Hypothalamus (tissue), 51 donors: ENCODE measurements at places on chromosomes 7 and 10.

DNA sequence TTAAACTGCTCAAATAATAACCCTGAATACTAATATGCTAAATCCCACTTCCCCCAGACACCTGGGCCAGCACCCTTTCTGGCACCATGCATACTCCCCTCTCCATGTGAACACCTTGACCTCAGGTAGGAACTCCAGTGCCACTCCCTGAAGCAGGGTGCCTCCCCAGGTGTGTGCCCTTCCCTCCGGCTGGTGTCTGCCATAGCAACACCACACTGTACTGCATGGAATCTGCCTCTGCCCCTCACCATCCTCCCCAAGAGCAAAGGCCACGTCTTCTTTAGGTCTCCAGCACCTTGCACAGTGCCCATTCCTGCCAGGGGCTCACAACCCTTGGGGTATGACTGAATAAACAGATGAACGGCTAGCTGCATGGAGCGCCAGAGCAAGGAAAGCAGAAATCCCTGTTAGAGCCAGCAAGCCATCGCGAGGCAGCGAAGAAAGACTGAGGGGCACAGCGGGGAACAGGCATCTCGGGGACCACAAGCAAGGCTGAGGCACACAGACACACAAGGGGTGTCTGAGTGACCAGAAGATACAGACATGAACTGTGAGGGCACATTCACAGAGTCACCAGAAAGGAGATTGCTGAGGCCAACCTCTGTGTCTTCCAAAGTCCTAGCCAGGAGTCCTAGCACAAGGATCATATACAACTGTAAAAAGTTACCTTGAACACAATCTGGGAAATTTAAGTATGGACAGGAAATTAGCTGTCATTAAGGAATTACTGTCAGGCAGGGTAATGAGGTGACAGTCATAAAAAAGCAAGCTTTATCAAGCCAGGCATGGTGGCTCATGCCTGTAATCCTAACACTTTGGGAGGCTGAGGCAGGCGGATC lies 25.7 kb downstream of the COBL start:
- no peak for DNase-seq

- no peak for DNase-seq
These were observed 880 bp upstream of the MGAM2 start for GRCh38 chr7:142110638-142111037.

DNA sequence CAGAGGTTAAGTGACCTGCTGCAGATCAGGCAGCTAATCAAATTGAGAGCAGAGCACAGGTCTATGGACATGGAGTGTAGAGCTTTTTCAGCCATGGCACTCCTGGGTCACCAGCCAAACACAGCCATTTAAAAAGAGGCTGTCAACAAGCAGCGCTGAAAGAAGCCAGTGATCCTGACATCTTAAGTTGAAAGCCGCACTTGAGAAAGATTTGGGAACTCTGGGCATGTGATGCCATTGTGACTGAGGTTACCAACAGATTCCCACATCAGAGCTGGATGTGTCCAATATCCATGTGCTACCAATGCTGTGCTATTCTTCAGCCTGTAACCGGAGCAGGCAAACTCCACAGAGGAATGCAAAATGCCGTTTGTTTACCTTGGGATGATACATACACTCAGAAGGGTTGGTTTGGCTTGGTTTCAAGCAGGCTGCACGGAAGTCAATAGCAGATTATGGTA lies 56.2 kb upstream of the ABLIM1 start:
- DNase-seq = no peak

- peak; percentile 15 for DNase-seq
These were observed 11.4 kb upstream of the FAS start for GRCh38 chr10:88979153-88979562.

GRCh38 chr7:68559518-68559917 lies 1038.8 kb upstream of the AUTS2 start:
- DNase-seq = no peak

GRCh38 chr7:135375908-135376699 lies 133.8 kb downstream of the CNOT4 start:
- no peak for DNase-seq

DNA sequence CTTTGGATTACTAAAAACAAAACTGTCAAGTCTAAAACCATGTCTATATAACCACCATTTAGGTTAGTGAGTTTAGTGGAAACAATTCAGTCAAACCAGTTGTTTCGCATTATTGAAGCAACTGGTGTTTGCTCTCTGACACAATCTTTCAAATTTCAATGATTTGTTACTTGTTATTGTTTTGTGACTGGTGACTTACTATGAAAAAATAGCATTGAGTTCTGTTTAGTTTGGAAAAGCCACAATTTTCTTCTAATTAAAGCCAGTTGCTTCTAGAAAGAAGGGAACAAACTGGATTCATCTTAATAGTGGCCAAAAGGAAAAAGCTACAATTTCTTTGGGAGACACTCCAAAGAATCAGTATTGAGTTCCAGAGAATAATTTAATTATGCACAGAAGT lies 30.4 kb downstream of the LAMB4 start:
- DNase-seq = no peak

DNA sequence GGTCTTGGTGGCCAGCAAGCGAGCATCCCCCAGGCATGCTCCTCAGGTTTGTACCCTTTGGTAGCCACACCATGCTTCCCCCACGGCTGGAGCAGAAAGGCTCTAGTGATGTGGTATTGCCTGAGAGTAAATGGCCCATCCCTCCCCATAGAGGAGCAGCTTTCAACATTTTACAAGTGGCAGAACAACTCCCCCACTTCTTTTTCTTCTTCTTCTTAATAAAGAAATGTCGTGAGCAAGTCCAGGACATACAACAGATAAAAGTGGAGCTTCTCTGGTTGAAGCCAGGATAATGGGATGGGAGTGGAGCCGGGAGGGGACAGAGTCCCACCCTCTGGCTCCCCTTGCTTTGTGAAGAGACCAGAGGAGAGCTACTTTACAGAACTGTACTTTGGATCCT lies 131.5 kb downstream of the ANLN start:
- DNase-seq = no peak

- no peak for DNase-seq
These were observed 346.6 kb upstream of the BMPER start for GRCh38 chr7:33558549-33559323.

- no peak for DNase-seq
These were observed 612.4 kb downstream of the ANKRD7 start for GRCh38 chr7:118836933-118837332.

DNA sequence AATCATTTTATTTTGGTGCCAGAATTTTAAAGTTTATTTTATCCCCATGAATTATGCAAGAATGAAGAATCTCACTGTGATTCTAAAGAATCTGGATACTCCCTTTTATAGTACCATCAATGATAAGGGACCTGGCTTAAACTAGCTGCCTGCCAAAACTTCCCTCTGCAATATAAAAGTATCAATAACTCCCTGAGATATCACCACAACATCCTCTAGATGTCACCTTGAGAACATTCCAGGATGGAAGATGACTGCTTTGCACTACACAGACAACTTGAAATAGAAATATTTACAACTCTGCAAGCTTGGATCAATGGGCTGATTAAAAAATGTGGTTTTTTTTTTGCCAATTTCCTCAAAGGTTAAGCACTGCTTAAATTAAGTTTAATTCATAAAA lies 142.1 kb downstream of the SLC25A13 start:
- DNase-seq = no peak

- DNase-seq = no peak
These were observed 80.0 kb downstream of the CELF2 start for GRCh38 chr10:11097686-11098085.

DNA sequence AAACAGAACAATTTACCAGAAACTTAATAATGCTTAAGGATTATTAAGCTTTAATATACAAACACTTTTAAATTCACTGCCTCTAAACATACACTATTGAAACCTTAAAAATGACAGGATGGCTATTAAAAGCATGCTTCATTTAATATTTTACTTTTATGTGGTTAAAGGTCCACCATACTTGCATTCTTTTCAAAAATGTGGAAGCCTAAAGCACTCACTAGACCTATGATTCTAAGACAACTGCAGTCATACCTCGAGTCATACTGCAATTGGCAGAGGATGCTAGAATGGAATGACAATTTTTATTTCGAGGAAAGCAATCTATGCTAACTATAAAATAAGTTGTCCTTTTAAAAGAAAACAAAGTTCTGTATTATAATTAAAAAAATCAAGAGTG lies 85.3 kb downstream of the PIP4K2A start:
- DNase-seq = no peak

DNA sequence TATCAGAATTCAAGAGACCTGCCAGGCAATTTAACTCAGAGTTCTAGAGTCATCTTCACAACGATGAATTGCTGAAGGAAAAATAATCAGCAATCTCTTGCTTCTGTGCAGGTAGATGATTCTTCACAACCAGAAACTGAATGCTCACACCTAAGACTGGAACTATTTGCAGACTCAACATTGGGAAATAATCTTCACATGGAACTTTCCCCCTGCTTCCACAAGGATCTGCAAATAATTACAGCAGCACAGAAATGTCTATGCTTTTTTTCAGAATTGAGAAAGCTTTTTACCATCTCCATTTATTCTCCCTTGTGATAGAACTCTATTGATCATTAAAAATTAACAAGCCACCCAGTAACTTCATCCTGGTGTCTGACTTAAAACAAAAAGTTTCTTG lies 282.8 kb downstream of the AHR start:
- DNase-seq = no peak

- DNase-seq = no peak
These were observed 21.0 kb downstream of the GRB10 start for GRCh38 chr7:50761713-50762112.

DNA sequence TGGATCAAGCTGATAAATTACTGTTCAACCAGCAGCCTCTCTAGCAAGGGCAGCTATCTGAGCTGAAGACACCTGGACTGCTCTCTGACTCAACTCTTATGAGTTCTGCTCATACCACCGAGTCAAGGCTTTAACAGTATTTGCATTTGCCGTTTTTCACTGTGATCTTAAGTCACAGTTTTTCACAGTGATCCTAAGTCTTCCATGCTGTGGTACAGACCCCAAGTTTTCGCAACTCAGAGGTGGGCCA lies 31.3 kb downstream of the PIP4K2A start:
- DNase-seq = no peak

DNA sequence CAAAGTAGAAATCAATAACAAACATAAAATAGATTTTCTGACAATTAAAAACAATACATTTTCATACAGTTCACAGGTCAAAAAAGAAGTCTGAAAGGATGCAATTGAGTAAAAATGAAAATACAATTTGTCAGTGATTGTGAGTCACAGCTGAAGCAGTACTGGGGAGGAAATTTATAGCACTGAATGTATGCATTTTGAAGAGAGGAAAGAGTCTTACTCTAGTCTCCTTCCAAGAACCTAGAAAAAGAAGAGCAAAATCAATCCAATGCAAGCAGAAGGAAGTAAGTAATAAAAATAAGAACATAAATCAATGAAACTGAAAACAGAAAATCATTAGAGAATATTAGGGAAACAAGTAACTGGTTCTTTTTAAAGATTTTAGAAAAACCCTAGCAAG lies 507.2 kb upstream of the IGFBP3 start:
- DNase-seq = no peak

DNA sequence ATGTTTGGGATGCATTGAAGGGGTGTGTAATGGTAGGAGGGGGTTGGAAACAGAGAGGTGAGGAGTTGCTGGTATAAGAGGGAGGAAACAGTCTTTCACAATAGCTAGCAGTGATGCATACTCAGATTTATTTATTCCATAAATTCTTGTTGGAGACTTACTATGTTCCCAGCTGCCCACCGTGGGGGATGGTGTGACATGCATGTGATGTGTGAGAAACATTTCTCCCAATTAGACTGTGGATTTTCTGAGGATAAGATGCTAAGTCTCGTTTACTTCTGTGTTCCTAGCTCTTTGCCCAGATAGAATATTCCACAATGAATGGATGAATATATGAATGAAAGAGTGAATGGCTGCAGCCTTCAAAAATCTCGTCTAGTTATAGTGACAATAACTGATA lies 23.0 kb upstream of the NEUROD6 start:
- no peak for DNase-seq
